ENCODE measurements at places on chromosomes 3 and 15.

GRCh38 chr15:59995568-59996297, 8.4 kb upstream of the FOXB1 start:
- DNase-seq: no peak

GRCh38 chr3:119681279-119681678, 4.1 kb upstream of the COX17 start:
- no peak for DNase-seq

DNA sequence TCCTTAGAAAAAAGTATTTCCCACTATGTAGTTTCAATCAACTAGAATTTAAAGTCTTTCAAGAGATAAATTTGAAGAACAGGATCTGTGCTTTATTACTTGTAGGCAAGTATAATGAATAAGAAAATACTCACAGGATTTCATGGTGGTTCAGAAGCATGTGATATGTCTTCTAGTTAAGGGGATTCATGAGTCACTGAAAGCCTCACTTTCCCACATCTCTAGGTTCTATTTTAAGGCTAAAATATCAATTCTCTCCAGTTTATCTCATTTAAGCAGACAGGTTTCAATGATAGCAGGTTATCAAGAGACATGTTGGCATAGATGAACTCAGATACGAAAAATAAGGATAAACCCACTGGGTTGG, 437.8 kb upstream of the BCHE start:
- no peak for DNase-seq

DNA sequence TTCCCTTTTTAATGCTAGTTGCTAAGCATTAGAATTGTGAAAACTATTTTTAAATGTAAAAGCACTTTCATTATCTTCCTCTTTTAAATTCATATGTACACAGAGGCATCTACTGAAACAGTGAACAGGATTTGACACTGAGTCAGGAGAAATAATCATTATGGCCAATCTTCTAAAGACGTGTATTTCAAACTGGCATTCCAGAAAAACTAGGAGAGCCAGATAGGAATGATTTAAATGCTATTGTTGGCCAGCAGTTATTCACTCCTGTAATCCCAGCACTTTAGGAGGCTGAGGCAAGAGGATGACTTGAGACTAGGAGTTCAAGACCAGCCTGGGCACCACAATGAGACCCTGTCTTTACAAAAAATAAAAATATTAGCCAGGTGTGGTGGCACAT, 67.6 kb upstream of the RAP2B start:
- DNase-seq: no peak

- no peak for DNase-seq
Measured at GRCh38 chr15:29139540-29140459, 129.8 kb downstream of the NSMCE3 start.

GRCh38 chr15:98842973-98843285, 164.7 kb downstream of the PGPEP1L start:
- DNase-seq: no peak

GRCh38 chr3:159604151-159604581, 384.5 kb upstream of the IL12A start:
- no peak for DNase-seq

DNA sequence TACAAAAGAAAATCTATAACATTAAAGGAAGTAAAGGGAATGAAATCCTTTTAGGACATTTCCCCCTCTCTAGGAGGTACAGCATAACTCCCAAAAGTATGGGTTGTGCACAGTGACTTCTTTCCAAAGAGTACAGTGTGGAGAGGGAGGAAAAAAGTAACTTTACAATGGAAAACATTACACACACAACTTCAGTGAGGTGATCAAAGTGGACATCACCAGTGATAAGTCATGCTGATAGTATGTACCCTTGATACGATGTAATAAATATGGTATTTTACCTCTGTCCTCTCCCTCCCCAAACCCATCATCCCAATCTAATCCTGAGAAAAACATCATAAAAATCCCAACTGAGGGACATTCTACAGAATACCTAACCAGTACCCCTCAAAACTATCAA, 10.8 kb downstream of the PLD1 start:
- DNase-seq: no peak

DNA sequence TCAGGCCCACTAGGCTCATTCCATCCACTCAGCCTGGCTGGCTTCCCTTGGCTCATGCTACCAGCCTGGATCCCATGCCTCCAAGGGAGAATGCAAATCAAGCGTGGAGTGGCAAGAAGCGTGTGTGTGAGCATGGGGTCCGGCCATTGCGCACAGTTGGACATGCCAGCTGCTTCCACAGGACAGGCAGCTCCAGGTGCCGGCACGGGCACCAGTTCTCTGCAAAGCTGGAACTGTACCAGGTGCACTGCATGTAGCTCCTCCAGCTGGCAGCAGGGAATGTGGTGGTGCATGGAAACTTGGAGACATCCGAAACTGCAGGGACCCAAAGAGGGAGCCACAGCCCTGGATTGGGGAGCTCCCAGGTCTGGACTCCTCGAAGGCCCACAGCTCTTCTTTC, 449.8 kb downstream of the EPHA6 start:
- no peak for DNase-seq

- no peak for DNase-seq
Measured at GRCh38 chr3:112498914-112499711, at the start of gene BTLA. Gene BTLA (minus strand): TSS chr3:112499472. CDS start chr3:112499358, 114 bp downstream.

DNA sequence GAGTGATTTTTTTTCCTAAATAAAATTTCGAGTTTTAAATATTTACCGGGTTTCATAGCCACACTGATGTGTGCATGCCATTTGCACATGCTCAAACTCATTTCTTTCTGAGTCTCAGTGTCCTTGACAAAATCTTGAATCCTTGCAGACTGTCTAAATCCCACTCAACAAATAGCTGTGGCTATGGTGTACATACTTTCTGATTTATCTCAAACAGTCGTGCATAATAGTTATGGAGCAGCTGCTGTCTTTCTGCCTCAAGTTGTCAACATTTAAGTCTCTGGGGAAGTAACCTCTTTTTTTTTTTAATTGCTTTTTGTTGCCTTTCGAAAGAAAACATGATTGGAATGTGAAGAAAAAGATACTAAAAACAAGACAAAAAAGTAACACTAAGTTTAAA, 52.8 kb upstream of the UTS2B start:
- DNase-seq: no peak

DNA sequence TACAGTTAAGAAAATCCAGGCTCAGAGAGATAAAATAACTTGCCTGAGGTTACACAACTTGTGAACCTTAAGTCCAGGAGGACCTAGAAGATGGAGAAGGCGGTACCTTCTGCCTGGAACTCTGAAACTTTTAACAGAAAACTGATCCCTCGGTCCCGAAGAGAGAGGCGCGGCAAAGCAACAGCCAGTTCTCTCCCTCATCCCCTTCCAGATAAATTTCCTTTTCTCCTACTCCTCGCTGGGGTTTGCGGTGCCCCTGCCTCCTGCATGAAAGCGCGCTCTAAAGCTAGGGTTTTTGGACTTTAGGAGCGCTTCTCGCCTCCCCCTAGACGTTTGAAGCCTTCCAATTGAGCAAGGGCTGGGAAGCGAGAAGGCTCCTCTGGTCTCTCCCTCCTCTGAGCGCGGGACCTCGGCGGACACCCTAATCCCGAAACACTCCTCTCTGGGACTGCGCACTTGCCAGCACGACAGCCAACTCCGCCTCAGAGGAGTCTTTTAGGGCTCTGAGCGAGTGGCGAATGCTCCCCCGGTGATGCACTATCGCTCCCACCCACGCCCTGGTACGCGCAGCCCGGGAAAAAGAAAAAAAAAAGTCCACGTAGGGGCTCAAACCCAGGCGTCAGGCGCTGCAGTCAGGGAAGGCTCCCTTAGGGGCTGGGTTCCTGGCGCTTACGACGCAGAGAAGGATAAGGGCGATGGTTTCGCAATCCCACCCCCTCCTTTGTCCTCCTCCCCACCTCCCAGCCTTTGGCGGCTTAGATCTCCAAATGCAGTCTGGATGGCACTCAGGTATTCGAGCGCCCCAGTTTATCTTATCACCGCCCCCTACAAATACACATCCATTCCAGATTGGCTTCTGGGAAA, 7.9 kb upstream of the EOMES start:
- DNase-seq: no peak

GRCh38 chr3:175020101-175020500, 161.0 kb downstream of the NAALADL2 start:
- DNase-seq: no peak

GRCh38 chr3:10465161-10465560, 40.2 kb downstream of the ATP2B2 start:
- DNase-seq: no peak

DNA sequence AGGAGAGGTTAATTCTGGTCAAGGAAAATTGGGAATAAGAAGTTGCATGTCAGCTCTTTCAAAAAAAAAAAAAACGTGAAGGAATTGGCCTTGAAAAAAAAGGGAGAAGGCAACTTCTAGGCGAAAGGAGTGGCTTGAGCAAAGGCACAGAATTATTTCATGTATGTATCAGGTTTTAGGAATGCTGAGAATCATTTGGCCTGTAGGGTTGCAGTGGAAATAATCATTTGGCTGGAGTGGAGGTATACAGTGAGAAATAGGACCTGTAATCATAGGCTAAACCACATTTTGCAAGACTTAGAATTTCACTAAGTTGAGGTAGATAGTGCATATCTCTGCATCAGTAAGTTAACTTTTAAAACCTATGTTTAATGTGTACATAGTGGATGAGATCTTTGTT, 54.9 kb downstream of the EPHA6 start:
- no peak for DNase-seq

DNA sequence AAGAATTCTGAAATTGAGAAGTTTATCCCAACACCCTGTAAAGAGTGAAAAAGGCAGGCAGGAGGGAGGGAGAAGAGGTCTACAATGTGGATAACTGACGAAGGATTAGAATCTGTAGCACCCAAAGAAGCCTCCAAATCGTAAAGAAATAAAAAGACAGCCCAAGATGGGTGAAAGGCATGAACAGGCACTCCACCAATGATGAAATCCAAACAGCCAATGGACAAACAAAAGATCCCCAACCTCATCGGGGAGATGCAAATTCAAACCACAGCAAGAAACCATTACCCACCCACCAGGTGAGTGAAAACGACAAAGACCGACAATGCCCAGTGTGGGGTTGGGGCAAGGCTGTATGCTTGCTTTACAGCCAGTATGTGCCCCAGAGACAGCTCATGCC, 85.6 kb downstream of the IQSEC1 start:
- no peak for DNase-seq

DNA sequence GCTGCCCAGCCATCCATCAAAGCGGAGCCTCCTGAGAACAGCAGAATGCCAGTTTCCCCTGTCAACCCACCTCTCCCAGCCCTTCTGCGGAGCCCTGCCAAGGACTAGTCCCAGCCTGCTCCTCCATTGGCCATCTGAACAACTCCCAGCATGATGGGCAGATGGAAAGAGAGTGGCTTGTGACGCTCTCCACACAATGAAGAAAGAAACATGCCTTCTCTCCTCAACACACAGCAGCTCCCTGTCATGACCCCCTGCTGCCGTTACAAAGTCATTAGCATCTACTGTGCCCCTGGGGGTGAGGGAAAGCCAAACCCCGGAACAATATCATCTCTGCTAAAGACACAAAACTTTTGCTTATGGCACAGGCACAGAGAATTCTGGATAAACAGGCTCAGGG, 33.6 kb downstream of the MECOM start:
- no peak for DNase-seq

DNA sequence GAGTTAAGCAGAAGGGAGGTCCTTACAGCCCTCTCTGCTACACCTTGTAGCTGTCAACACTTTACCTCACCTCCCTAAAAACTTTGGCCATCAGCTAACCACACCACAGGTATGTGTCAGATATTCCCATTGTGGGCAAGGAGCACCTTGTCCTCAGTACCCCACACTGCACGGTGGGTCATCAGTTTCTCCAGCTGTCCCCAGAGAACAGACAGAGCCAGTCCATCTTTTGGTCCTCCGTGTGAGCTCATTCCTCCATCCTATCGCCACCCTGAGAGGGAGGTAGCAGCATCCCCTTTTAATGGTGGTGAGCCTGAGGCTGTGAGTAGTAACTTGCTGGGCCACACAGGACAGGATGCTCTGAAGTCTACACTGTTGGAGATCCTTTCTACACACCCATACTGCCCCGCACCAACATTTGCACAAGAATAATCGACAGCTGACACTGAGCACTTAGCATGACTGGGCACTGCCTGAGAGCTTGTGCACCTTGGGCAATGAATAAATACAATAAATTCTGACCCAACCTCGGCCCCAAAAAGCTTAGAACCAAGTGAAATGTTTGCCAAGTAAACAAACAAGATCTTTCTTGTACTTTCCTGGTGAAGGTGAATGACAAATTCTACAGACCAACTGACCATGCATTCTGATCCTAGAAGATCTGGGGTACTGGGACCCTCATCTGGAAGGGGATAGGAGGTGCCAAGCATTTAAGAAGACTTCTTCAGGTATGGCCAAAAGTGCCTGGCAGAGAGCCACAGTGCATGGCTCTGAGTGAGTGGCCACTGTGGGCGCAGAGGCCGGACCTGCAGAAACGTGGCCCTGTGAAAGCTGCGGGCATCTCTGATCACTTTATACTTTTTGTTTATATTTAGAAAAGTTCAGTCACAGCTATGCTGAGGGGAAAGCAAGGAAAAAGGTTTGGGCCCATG, 6.9 kb downstream of the CHCHD4 start:
- no peak for DNase-seq

GRCh38 chr3:171790898-171791691, 19.2 kb downstream of the PLD1 start:
- DNase-seq: no peak

DNA sequence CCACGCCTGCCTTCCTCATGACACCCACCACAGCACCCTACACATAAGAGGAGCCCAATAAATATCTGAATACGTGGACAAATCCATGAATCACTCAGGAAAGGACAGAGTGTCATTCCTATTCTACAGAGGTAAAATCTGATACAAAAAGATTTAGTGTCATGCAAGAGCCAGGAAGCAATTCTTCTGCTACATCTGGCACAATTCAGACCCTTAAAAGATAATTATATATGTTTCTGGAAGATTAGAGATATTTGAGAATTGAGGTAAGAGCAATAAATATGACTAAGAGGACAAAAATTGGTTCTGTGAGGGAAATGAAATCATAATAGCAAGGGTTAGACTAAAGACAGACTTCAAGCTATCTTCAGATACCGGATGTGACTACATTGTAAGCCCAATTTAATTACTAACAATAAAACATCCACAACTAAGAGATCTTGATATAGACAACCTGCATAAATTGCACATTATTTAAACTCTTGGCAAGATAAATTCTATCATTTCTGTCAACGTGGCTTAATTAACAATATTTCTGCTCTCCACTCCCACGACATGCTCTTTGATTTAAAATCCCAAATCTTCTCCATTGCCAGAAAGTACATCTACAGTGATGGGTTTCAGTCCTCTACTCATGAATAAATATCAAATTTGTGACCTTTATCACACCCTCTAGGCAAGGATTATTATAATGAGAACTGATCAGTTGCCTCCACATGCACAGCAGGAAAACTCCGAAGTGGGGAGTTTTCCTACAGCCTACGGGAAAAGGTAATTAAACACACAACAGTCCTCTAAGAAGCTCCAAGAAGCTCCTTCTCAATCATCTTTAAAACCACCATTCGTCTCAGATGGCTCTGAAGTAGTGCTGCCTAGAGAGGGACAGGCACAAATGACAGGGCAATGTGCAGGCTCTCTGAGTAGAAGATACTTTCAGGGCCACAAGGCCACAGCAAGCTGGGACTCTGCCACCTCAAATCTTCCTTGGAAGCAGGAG, 32.6 kb downstream of the MB21D2 start:
- DNase-seq: peak; percentile 74

Measured in SK-N-MC (cell line).